ENCODE measurements at places on chromosomes 3 and 15.

- DNase-seq = no peak
Observed at GRCh38 chr3:115520241-115520640, 103.1 kb upstream of the GAP43 start.

GRCh38 chr3:128190501-128190900 lies 37.2 kb downstream of the EEFSEC start:
- no peak for DNase-seq

- DNase-seq = no peak
Observed at GRCh38 chr3:29453284-29454001, 172.6 kb downstream of the RBMS3 start.

- no peak for DNase-seq
Observed at GRCh38 chr3:64216274-64217147, 8.8 kb downstream of the PRICKLE2 start.

DNA sequence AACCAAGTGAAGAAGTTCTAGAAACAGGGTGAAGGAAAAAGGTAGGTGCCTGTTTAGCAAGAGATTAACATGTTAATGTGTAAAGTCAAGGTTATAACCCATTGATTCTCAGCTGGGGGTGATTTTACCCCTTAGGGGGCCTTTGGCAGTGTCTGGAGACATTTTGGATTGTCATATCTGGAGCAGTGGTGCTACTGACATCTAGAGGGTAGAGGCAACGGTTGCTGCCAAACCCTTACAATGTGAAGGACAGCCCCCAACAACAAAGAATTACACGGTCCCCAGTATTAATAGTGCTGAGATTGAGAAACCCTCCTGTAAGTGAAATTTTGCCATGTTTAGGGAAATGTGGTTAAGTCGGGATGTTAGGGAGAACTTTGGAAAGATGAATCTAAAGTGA lies 74.7 kb downstream of the CRYBG3 start:
- DNase-seq = no peak

GRCh38 chr3:4741404-4742307 lies 237.6 kb upstream of the BHLHE40 start:
- DNase-seq = no peak

GRCh38 chr3:79047581-79047980 lies 720.2 kb downstream of the ROBO1 start:
- DNase-seq = no peak

Data from GM06990 (cell line).